ENCODE measurements at places on chromosomes 12 and 14. TPM values are rescaled to one million over a fixed set of nuclear protein-coding genes. Genes with fewer than 3 reads are reported as not detected.

DNA sequence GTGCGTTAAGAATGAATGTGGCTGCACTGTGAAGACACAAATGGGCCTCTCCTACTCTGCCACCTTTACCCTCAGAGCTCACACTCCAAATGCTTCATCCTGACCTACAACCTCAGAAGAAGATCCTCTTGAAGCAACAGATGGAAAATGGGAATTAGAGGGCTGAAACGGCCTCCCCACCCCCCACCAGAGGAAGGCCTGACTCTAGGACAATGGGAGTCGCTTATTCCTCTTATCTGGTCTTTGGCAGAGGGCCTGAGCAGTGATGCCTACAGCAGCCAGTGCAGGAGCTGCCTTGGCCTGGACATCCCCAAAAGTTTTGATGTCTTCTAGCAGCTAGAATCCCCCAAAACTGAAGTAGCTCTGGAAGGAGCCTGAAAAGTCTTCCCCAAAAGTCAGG, 29.2 kb downstream of the BTBD7 start:
- H3K36me3 ChIP-seq: no peaks in the 10 kb centered on the region
- H3K4me1 ChIP-seq: peaks cover 23% of the 10 kb centered on the region
- H3K27ac ChIP-seq: no peak overlapping the region
- H3K27me3 ChIP-seq: no peaks in the 10 kb centered on the region

DNA sequence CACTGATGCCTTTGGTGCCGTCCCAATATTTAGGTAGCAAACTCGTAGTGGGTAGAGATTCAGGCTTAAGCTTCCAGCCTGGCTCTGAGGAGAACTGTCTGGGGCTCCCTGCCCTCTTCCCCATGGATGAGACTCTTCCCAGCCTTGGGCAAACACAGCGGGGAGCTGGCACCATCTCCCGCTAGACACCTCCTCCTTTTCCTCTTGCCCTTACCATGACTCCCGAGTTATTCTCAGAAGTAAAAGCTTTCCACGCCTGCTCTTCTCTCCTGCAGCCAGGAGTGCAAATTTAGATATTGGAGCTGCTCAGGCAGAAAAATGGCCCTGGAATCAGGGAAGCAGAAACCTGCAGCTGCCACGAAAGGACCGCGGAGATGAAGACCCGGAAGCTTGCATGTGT, 45.6 kb upstream of the RBM19 start:
- no peak overlapping the region for H3K27ac ChIP-seq
- no peak overlapping the region for H3K4me3 ChIP-seq
- H3K36me3 ChIP-seq: no peaks in the 10 kb centered on the region
- no peaks in the 10 kb centered on the region for H3K4me1 ChIP-seq

GRCh38 chr12:34597548-34598351, 575.5 kb downstream of the ALG10 start:
- H3K4me3 ChIP-seq: no peak overlapping the region
- no peak overlapping the region for H3K27ac ChIP-seq
- peaks cover 4% of the 10 kb centered on the region for H3K36me3 ChIP-seq
- no peaks in the 10 kb centered on the region for H3K4me1 ChIP-seq

DNA sequence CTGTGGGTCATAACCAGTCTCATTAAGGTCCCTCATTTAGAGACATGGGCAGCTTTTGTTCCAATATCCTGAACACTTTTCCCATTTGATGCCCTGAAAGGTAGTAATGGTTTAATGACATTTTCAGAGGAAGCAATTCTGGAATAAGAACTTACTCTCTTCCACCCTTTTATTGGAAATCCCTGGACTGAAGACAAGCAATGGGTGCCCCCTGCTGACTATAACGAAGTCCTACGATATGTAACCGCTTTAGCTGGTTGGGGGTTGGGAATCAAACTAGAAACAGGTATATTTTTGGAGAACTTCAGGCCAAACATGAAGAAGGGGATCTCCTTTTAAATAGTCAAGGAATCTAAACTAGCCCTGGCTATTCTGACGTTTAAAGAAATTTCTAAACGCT, 20.5 kb downstream of the SARNP start:
- H3K27me3 ChIP-seq: no peaks in the 10 kb centered on the region
- no peak overlapping the region for H3K27ac ChIP-seq
- H3K4me3 ChIP-seq: no peak overlapping the region
- H3K36me3 ChIP-seq: peaks cover 44% of the 10 kb centered on the region
- DNase-seq: peak; percentile 20

RNASE7 gene
- total RNA-seq: not detected

OXA1L gene
- total RNA-seq: 136 TPM
